ENCODE measurements at places on chromosomes 4 and X.

DNA sequence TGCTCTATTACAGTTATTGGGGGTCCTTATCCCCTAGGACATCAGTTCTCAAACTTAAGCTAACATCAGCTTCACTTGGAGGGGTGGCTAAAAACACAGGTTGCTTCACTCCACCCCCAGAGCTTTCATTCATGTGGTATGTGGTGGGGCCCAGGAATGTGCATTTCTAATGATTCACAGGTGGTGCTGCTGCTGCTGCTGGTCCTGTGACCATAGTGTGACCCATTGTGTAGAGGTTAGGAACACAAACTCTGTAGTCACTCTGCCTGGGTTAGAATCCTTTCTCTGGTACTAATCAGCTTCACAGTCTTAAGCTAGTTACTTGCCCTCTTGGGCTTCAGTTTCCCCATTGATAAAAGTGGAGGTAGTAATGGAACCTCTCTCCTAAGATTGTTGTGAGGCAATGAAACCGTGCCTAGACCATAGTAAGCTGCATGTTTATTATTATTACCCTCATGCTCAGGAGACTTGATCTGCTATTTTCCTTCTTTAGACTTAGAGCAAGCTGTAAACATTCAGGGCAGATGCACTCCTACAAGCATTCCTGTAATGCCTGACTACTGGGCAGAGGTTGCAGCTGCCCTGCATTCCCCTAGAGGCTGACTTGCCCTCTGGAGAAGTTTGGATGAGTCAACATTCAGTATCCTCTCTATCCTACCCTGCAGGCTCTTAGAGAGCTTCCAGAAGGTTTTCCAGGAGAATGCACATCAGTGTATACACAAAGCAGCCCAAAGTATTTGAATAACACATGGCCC lies 94.1 kb upstream of the ACSL4 start:
- DNase-seq = no peak

GRCh38 chr4:156100651-156101050 lies 147.0 kb upstream of the CTSO start:
- no peak for DNase-seq

DNA sequence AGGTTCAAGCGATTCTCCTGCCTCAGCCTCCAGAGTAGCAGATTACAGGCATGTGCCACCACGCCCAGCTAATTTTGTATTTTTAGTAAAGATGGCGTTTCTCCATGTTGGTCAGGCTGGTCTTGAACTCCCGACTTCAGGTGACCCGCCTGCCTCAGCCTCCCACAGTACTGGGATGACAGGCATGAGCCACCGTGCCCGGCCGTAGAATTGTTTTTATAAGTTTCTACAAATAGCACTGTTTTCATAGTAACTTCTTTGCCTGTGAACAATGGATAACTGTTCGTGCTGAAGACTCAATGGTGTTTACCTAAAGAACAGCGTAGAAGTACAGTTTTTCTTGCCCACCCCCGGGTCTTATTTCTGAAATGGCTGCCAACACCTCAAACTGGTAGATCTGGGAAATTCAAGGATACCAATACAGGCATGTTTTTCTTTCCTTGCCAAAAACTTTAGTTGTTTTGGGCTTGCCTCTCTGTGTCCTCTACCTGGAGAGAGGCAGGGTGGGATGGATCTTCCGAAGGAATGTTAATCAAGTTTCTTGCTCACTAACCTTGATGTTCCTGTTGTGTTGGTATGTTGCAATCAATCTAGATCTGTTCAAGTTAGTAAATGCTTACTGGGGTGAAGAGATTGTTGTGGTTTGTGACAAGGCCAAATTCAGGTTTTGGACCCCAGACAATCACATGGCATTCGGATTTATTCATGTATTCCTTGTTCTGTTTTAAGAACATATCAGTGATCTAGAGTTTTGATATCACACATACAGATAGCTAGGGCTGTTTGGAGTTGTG lies 2.8 kb upstream of the RUFY3 start:
- DNase-seq = no peak

GRCh38 chr4:8338351-8338961 lies 68.9 kb downstream of the HTRA3 start:
- DNase-seq = no peak

DNA sequence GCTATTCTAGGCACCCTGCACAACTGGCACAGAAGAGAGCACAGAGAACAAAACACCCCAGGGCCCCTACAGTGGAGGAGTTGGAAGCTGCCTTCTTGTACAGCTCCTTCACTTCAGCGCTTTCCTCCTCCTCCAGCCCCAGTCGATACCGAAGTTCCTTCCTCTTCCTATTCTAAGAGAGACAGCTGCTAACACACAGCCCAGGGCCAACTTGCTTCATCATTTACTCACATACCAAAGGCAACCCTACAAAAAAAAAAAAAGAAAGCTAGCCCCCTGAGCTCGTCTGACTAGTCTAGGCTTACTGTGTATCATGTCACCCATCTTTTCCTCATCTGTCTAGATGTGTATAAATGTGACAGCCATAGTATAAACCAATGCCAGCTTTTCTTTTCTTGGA lies 64.5 kb downstream of the MID1 start:
- no peak for DNase-seq

GRCh38 chr4:124785645-124786044 lies 73.1 kb upstream of the ANKRD50 start:
- DNase-seq = no peak

- DNase-seq = no peak
Measured at GRCh38 chr4:10183462-10183861, 66.9 kb upstream of the WDR1 start.

DNA sequence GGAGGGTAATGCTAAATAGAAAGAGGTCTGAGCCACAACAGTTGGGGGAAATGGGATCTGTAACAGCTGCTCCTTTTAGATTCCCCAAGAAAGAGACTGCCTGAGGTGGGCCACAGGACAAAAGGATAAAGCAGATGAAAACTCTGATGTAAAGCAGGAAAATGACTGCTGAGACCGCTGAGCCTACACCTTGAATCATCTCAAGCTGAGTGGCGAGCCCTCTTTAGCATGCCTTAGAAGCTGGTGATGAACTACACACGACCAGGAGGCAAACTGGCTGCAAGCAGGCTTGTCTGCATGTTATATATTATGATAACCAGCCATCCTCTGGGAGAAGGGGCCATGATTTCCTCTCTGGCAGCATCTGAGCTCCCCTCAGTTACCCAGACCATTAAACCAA lies 88.4 kb downstream of the TTC29 start:
- DNase-seq = no peak
